ENCODE measurements at places on chromosomes 6 and 20. TPM values are rescaled to one million over a fixed set of nuclear protein-coding genes. Genes with fewer than 3 reads are reported as not detected.

DNA sequence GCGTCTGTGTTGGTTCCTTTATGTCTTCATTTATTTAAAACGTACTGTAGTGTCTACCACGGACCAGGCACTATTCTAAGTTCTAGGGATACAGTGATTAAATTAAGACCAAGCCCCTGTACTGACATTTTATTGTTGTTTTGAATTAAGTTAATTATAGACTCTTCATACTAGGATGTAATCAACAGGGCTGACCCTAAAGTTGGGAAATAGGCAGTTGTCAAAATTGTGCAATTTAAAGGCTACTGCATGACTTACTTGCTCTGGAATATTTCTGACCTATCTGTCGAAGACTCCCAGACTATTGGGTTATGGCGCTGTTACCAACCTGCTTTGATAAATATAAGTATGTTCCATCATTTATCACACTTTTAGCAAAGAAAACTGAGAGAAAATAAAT, 6.7 kb downstream of the MYO6 start:
- DNase-seq: no peak

DNA sequence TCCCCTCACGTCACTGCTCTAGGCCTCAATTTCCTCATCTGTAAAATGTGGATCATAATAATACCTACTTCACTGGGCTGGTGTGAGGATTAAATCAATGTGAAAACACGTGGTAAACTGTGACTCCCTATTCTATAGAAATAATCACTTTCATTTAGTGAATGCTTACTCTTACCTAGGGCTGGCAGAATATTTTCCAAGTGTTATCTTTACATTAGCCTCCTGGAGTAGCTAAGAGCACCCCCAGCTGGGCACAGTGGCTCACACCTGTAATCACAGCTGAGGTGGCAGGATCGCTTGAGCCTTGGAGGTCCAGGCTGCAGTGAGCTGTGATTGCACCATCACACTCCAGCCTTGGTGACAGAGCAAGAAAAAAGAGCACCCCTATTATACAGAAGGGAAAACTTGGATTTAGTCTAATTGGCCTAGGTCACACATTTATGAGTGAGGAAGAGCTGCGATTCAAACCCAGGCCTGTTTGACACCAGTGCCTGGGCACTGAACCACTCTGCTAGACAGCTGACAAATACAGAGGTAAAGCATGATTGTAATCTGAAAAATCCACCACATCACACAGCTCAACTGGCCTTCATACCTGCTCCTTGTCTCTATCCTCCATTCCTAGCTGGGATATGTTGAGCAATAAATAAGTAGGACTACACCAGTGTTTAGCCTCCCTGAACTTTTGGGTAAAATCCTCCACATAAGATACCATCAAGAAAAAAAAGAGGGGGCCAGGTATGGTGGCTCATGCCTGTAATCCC, 1.4 kb upstream of the SNTA1 start:
- DNase-seq: no peak

- no peak for DNase-seq
Measured at GRCh38 chr6:5599127-5599526, 337.8 kb downstream of the FARS2 start.

DNA sequence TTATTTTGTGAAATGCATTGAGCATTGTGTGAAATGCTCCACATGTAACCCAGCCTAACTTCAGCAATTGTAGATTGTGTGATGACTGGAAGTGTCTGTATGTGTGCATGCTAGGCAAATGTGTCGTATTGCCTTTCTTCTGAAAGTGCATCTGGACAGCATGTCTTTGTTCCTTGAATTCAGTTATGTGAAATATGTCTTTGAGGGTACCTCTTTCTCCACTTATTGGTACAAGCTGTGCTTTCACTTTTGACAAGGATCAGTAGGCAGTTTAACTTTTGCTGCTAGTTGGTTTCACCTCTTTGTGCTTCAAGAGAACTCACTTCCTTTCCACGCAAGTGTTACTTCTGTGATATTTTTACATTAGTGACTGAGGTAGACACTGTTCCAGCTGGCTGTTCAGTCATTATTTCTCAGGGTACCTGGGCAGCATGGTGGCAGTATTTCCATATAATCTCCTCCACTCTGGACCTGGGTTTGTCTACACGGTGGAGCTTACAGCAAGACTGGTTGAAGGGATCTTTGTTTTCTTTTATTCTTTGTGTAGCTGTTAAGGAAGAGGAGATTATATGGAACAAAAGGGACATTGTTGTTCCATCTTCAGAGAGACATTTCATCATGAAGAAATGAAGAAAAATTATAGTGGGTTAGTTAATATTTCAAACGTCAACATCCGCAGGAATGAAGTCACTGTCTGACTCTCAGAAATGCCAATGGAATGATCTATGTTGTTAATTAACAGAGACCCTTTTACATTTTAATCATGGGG, 175.4 kb downstream of the UTRN start:
- no peak for DNase-seq

DNA sequence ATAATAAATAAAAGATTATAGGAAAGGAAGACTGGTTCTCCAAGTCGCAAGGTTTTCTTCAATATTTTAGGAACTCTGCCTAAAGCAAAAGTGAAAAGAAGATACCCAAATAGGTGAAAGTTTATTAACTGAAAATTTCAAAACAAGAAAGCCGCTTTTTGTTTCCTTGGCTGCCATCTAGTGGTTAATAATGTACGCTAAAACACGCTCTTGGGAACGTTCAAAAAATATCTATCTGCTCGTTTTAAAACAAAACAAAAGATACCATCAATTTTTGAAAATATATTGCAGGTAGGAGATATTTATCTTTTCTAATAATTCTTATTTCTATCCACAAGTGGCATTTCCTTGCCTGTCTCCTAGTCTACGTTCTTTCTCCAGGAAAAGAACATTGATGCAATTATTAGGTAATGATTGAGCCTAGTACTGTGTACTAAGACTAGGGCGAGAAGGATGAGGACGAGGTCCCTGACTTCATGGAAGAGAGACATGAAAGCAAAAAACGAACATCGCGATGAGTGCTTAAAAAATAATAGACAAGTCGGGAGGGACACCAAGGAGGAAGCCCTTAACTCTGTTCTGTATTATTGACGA, 97.2 kb downstream of the SPTLC3 start:
- DNase-seq: no peak

DNA sequence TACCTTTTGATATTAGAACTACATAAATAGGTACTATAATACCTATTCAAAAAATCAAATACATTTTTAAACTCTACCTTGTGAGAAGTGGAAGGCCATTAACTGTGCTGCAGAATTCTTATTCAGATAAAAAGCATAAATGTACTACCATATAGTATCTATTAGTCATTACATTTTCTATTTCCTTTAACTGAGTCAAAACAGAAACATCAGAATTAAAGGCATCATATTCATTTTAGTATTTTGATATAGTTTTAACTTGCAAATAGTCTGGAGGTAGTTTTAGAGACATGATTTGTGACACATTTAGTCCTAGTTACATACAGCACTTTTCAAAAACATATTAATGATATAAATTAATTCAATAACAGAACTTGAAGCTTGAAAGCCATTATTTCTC, 39.9 kb upstream of the TAB2 start:
- DNase-seq: no peak

DNA sequence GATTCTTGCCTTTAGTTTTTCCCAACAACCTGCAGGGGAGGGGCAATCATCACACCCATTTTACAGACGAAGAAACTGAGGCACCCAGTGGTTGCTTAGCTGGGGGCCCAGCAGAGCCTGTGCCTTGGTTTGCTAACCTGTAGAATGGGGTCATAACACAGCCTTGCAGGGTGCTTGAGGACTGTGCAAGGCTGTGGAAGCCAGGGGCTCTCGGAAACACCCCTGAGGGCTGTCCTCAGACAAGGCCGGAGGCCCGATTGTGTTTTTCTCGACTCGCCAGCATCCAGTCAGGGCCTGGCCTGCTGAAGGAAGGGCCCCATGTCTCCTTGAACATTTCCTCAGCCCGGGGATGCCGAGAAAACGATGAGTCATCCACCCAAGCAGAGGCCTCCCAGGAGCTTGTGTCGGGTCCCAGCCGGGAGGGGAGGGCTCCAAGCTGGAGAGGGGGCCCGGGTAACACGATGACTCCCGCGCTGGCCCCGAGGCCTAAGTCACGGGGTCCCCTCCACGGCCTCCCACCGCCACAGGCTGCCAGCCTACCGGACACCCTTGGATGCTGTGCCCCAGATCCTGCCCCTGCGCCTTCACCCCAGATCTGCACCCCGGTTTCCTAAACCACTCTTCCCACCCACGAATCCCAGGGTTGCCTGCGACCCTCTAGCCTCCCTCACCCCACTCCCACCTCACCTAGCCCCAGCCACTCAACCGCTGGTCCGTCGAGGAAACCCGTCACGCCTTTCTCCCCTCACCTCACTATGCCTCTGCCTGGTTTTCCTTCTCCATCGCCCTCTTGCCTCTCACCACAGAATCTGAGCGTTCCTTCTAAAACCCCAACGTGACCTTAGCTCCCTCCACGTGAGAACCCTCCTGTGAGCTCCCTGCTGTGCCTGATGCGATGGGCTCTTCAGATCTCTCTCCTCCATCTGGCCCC, 10.6 kb downstream of the NOL4L start:
- peak; percentile 73 for DNase-seq

GRCh38 chr6:44630125-44631028, 242.9 kb downstream of the CDC5L start:
- no peak for DNase-seq

DNA sequence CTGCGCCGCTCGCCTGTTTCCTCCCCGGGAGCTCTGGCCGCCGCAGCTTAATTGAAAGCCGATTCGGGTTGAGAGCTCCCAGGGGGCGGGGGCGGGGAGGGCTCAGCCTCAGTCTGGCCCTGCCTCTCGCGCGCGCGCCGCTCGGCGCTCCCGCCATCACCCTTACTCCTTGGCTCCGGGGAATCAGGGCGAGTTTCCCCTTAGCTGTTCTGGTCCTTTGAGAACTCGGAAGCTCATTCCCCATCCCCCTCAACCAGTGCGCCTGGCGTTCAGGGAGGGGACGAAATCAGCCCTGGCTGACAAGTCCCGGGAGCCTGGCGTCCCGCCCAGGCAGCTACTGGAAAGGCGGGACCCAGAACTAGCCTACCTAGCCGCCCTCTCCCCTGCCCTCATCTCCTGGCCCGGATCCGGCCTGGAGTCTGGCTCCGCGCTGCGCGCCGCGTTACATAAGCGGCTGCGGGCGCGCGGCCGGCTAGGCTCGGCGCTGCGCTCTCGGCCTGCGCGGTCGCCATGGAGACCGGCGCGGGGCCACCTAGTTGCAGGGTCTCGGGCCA, 2.8 kb downstream of the SLC12A5 start:
- no peak for DNase-seq

- no peak for DNase-seq
Measured at GRCh38 chr20:38072898-38073297, 39.4 kb downstream of the RPRD1B start.

The SSTR4 gene
- total RNA-seq: not detected

The FRMD1 gene
- 0.19 TPM for total RNA-seq

The HLA-DRA gene
- 605 TPM for total RNA-seq

The ASCC3 gene
- 46.3 TPM for total RNA-seq

The TAF4 gene
- 13.2 TPM for total RNA-seq

The KCNK17 gene
- total RNA-seq: 1.6 TPM

The LPIN3 gene
- total RNA-seq: 22.6 TPM

The MAP7 gene
- 3.3 TPM for total RNA-seq

The PRDM13 gene
- not detected for total RNA-seq

Data from aorta (tissue), 5 donors.